Activated CD8-positive, alpha-beta memory T cell treated with anti-CD3 and anti-CD28 coated beads, Interleukin-2, amount 10 ng/mL, durations not matched to agents 7 days and 5 days (primary cell): ENCODE measurements at places on chromosomes 7 and 10. TPM values are rescaled to one million over a fixed set of nuclear protein-coding genes. Genes with fewer than 3 reads are reported as not detected.

DNAJC30 gene
- 7.0 TPM for total RNA-seq

FAM25C gene
- total RNA-seq, result not detected

HOXA2 gene
- not detected for total RNA-seq

BAMBI gene
- 1.0 TPM for total RNA-seq

PDGFA gene
- 0.67 TPM for total RNA-seq

SLC39A12 gene
- not detected for total RNA-seq

TWIST1 gene
- total RNA-seq, result 0.55 TPM

PRLHR gene
- not detected for total RNA-seq

LRRC61 gene
- 24.7 TPM for total RNA-seq

KIF11 gene
- total RNA-seq, result 79.6 TPM

GARIN1A gene
- total RNA-seq, result 1.0 TPM

AP5Z1 gene
- 57.5 TPM for total RNA-seq

ITIH5 gene
- total RNA-seq, result not detected

DNA sequence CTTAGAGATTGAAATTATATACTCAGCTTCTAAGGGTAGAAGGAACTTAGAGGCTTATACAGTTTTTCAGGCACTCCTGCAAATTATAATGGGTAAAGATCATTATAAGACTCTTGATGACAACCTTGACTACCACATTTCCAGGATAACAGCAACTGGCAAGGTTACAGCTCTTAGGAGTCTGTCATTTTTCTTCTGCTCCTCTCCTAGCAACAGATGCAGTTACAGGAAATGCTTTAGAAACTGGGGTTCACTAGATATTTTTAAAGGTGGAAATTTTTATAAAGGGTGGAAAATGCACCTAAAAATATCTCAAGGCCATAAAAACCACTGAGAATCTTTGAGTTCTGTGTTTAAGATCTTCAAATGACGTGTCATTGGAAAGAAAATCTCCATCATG is 185.8 kb downstream of the RELN start:
- no peaks in the 10 kb centered on the region for H3K4me1 ChIP-seq
- no peak overlapping the region for H3K27ac ChIP-seq
- DNase-seq, result no peak
- H3K27me3 ChIP-seq, result no peaks in the 10 kb centered on the region
- no peak overlapping the region for H3K4me3 ChIP-seq

- H3K4me1 ChIP-seq, result no peaks in the 10 kb centered on the region
- no peak overlapping the region for H3K27ac ChIP-seq
- no peaks in the 10 kb centered on the region for H3K36me3 ChIP-seq
- H3K27me3 ChIP-seq, result no peaks in the 10 kb centered on the region
- DNase-seq, result no peak
Measured at GRCh38 chr7:65438598-65438997, 64.9 kb downstream of the ZNF92 start.

GRCh38 chr10:76319661-76320060 is 888.2 kb downstream of the LRMDA start:
- H3K27ac ChIP-seq, result no peak overlapping the region
- no peaks in the 10 kb centered on the region for H3K4me1 ChIP-seq
- no peaks in the 10 kb centered on the region for H3K27me3 ChIP-seq
- H3K4me3 ChIP-seq, result no peak overlapping the region
- no peak for DNase-seq
- no peaks in the 10 kb centered on the region for H3K36me3 ChIP-seq

GRCh38 chr7:25885057-25885576 is 266.9 kb upstream of the NFE2L3 start:
- H3K36me3 ChIP-seq, result no peaks in the 10 kb centered on the region
- peaks cover 44% of the 10 kb centered on the region for H3K27me3 ChIP-seq
- no peak overlapping the region for H3K4me3 ChIP-seq
- no peak overlapping the region for H3K27ac ChIP-seq
- peaks cover 8% of the 10 kb centered on the region for H3K4me1 ChIP-seq
- DNase-seq, result no peak

- H3K4me1 ChIP-seq, result peaks cover 19% of the 10 kb centered on the region
- DNase-seq, result no peak
- H3K27ac ChIP-seq, result no peak overlapping the region
- no peak overlapping the region for H3K4me3 ChIP-seq
- peaks cover 11% of the 10 kb centered on the region for H3K27me3 ChIP-seq
Measured at GRCh38 chr7:69739931-69740431, 141.7 kb downstream of the AUTS2 start.

DNA sequence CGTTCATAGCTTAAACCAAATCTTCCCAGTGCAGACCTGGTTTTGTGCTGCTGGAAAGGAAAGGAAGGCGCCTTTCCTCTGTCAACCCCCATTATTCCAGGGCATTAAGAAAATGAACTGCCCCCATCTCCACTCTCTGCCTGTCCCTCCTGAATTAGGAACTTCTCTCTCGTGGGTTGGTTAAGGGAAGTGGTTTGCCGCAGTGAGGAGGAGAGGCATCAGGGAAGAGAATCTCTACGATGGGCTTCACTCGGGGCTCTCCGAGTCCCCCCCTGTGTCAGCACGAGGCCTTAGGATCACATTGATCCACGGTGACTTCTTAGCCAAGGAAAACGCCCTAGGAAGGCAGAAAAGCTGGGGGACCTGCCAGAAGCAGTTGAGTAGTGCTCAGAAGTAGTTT is 53.9 kb upstream of the LYZL2 start:
- H3K4me3 ChIP-seq, result no peak overlapping the region
- no peaks in the 10 kb centered on the region for H3K27me3 ChIP-seq
- no peak for DNase-seq
- peaks cover 32% of the 10 kb centered on the region for H3K36me3 ChIP-seq
- H3K27ac ChIP-seq, result peak overlapping the region; percentile 85
- H3K4me1 ChIP-seq, result peaks cover 82% of the 10 kb centered on the region

- H3K27me3 ChIP-seq, result peaks cover 6% of the 10 kb centered on the region
- H3K36me3 ChIP-seq, result no peaks in the 10 kb centered on the region
Measured at GRCh38 chr7:51067757-51068156, 248.9 kb downstream of the COBL start.

- no peaks in the 10 kb centered on the region for H3K4me1 ChIP-seq
- H3K4me3 ChIP-seq, result no peak overlapping the region
- H3K27me3 ChIP-seq, result no peaks in the 10 kb centered on the region
- no peaks in the 10 kb centered on the region for H3K36me3 ChIP-seq
Measured at GRCh38 chr7:66296001-66296521, 90.9 kb downstream of the TPST1 start.

DNA sequence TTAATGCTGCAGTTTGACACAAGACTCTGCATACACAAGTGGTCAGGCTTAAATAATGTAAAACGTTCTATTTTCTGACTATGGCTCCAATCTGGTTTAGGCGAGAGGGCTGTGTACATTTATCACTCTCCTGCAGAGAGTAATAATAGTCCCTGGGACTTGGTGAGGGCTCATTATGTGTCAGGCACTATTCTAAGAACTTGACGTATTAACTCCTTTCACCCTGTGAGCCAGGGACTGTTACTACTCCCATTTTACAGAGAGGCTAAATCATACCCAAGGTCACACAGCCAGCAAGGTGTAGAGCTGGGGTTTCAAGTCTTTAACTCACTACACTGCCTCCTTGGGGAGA is 187.2 kb upstream of the LYZL2 start:
- H3K27me3 ChIP-seq, result no peaks in the 10 kb centered on the region
- no peak overlapping the region for H3K27ac ChIP-seq
- DNase-seq, result no peak
- H3K4me1 ChIP-seq, result peaks cover 24% of the 10 kb centered on the region
- no peaks in the 10 kb centered on the region for H3K36me3 ChIP-seq

- no peak for DNase-seq
- peaks cover 26% of the 10 kb centered on the region for H3K4me1 ChIP-seq
- no peak overlapping the region for H3K4me3 ChIP-seq
- H3K36me3 ChIP-seq, result no peaks in the 10 kb centered on the region
- peaks cover 11% of the 10 kb centered on the region for H3K27me3 ChIP-seq
Measured at GRCh38 chr10:70587045-70587658, 15.4 kb downstream of the PRF1 start.

GRCh38 chr7:70777251-70777650 is 354.7 kb upstream of the GALNT17 start:
- H3K4me3 ChIP-seq, result no peak overlapping the region
- peaks cover 39% of the 10 kb centered on the region for H3K4me1 ChIP-seq
- DNase-seq, result no peak
- no peaks in the 10 kb centered on the region for H3K27me3 ChIP-seq

DNA sequence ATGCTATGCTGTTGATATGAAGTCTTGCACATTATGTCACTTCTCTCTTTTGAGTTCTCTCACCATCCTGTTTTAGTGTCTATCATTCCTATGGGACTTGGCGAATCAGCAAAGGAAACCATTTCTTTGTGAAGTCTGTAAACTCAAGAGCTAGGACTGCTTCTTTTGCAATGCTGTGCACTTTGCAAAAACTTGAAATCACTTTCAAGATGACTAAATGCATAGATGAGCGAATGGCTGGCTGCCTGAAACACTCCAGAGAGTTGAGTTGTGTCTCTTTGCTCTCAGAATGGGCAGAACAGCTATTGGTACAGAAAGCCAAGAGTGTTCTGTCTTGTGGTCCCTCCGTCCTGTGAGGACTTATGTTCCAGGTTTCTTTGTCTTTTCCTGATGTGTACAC is 18.3 kb upstream of the ELMO1 start:
- no peak overlapping the region for H3K4me3 ChIP-seq
- DNase-seq, result no peak
- H3K36me3 ChIP-seq, result no peaks in the 10 kb centered on the region
- no peaks in the 10 kb centered on the region for H3K4me1 ChIP-seq

- peak overlapping the region; percentile 89 for H3K4me3 ChIP-seq
- H3K27me3 ChIP-seq, result no peaks in the 10 kb centered on the region
- peak overlapping the region; percentile 94 for H3K27ac ChIP-seq
- peaks cover 7% of the 10 kb centered on the region for H3K36me3 ChIP-seq
- DNase-seq, result no peak
- peaks cover 26% of the 10 kb centered on the region for H3K4me1 ChIP-seq
Measured at GRCh38 chr10:69123306-69123746, 652 bp upstream of the VPS26A start.

GRCh38 chr7:18590744-18591340 is 95.3 kb downstream of the HDAC9 start:
- H3K27ac ChIP-seq, result no peak overlapping the region
- H3K4me1 ChIP-seq, result no peaks in the 10 kb centered on the region
- DNase-seq, result no peak

- no peak overlapping the region for H3K4me3 ChIP-seq
- H3K4me1 ChIP-seq, result no peaks in the 10 kb centered on the region
- no peak overlapping the region for H3K27ac ChIP-seq
- H3K27me3 ChIP-seq, result no peaks in the 10 kb centered on the region
Measured at GRCh38 chr7:114309729-114310128, 104.9 kb upstream of the FOXP2 start.

DNA sequence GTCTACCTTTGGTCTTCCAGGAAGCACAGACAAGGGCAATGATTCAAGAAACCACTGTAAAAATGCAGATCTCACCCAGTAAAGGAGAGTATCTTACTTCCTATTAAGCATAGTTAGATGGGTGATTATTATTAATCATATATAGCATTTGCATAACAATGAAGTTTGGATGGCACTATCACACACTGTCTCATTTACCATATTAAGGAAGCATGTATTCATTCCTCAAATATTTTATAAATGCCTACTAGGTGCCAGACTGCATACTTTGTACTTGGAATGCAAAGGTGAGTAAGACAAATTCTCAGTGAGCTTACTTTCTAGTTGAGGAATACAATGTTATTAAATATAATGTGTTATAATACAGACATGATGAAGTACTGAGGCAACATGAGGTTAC is 53.9 kb upstream of the SKAP2 start:
- H3K4me1 ChIP-seq, result no peaks in the 10 kb centered on the region
- peaks cover 30% of the 10 kb centered on the region for H3K27me3 ChIP-seq
- no peak overlapping the region for H3K27ac ChIP-seq
- no peak for DNase-seq
- no peak overlapping the region for H3K4me3 ChIP-seq
